Cortex of kidney (tissue), 1 donor: ENCODE measurements at places on chromosomes 4 and X.

- no peak for DNase-seq
Observed at GRCh38 chrX:27519226-27519625, 56.1 kb upstream of the PPP4R3C start.

DNA sequence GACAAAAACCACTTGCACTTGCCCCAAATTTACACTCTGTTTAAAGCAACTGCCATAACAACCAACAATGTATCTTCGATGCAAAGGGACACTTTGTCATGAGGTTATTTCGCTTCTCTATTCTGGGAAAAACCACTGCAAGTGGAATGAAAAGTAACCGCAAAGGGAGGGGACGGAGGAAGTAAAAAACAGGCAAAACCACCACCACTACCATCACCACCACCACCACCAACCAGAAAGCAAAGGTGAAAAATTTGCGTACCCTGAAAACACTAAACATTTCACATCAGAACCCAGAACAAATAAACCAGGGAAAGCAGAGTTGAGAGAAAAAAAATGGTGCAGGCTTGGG lies 1.2 kb upstream of the N4BP2 start:
- no peak for DNase-seq

DNA sequence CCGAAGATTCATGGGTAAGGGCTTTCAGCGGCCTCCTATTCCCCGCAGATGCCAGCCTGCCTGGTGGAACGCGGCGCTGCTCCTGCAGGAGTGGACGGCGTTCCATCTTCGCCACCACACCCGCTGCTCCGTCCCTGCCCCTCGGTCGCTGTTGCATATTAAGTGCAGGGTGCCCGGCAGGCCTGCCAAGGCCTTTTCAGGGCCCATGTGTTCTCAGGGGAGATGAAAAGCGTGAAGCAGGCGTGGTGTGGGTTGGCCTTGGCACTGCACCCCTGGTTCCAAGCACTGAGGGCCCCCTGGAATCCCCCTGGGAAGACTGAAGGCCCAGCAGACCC lies 52.0 kb downstream of the SORCS2 start:
- DNase-seq = no peak

- DNase-seq = no peak
Observed at GRCh38 chrX:56231537-56232090, 542 bp upstream of the KLF8 start.

- DNase-seq = no peak
Observed at GRCh38 chrX:112081781-112082652, 559 bp downstream of the TRPC5 start.

- no peak for DNase-seq
Observed at GRCh38 chr4:118968005-118968404, 79.4 kb downstream of the SYNPO2 start.

DNA sequence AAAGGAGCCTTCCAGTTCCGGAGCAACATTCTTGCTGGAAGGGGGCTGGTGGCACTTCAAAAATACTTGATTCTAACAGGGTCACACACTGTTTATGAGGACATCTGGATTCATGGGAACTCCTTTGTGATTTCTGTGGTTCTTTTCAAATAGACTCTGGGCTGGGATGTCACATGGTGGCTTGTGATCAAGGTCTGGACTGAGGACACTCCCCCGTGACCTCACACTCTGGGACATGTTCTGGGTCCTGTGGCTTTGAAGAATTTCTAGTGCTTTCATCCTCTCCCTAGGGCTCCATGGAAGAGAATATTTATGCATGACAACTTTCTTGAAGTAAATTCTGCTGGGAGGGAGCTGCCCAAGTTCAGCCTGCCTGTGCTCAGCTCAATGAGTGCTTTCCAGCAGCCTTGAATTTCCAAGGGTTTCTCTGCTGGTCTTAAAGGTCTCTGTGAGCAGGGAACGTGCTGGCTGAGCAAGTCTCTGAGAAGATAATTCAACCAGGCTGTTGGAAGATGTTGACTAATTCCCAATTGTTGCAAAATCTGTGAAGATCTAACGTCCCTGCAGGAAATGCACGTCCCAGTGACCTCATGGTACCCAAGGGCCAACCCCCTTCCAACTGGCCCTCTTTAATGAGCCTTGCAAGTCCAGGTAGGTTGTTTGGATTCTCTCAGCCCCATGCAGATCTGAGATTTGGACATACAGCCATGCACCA lies 36.3 kb downstream of the GPR143 start:
- DNase-seq = no peak

- no peak for DNase-seq
Observed at GRCh38 chrX:95760356-95760755, 924.3 kb upstream of the DIAPH2 start.

DNA sequence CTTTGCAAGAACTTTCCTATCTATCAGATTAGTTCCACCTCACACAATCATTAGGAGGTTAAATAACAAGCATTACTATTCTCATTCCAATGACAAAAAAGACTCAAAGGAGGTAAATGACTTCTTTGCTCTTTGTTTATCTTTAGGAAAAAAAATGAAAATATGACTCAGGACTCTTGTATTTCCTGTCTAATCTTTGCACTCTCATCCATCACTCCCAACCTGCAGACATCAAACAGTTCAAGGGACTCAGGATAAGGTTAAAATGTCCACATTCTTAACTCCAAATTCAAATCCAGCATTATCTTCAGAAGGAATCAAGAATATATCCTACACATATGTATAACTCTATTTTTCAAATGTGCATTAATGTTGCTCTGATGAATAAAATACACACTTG lies 139.6 kb downstream of the UNC5C start:
- no peak for DNase-seq

- no peak for DNase-seq
Observed at GRCh38 chr4:16524911-16525554, 298.8 kb upstream of the TAPT1 start.

GRCh38 chr4:75718529-75718928 lies 5.8 kb upstream of the USO1 start:
- DNase-seq = no peak

DNA sequence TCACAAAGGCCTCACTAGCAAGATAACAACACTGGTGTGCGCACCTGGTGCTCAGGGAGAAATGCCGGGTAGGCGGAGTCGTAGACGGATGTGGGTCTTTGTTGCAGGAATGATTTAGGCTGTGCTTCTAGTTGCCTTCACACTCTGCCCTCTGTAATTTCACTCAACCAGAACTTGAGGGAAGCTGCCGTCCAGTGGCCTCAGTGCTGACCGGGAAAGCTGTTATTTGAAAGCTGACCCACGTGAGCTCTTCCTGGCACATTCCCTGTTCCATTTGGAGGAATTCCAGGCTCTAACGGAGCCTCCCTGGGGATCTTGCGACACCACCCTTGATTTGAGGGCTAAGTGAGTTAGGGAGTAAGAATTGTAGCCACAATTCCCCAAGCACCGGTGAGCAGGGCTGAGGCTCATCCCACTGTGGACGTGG lies 15.9 kb downstream of the SH3TC1 start:
- no peak for DNase-seq

- DNase-seq = no peak
Observed at GRCh38 chrX:48580662-48581061, 6.4 kb downstream of the RBM3 start.

DNA sequence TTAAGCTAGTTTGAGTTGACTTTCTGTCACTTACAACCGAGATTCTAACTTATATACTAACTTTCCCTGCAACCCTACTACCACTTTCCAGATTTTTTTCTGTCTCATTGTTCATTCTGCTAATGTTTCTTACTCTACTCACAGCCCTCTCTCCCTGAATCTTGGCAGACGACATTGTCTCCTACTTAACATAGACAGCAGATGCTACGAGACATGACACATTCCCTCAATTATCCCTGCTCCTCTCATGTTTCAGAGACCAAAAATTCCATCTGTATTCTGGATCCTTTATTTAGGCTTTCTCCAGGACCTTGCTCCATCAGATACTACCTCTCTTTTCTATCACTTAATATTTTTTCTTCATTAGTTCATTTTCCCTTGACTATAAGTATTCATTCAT lies 379.1 kb upstream of the TEX13C start:
- DNase-seq = no peak

DNA sequence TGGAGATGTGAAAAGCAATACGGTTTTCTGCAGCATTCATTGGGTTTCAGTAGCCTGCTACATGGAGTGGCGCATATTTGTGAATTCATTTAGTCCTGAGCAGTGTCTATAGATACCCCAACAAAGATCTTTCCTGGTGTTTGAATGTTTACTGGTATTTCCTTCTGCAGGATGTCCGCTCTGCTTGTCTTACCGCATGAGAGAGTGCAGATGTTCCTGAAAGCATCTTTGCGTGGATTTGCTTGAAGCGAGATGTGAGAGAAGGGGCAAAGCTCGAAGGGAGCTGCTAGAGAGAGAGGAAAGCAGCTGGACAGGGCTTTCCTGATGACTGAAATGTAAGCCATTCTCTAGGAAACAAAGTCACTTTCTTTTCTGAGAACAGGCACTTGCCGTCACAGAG lies 40.9 kb upstream of the GYPA start:
- DNase-seq = no peak

- DNase-seq = no peak
Observed at GRCh38 chr4:183402771-183403170, 41.7 kb upstream of the CDKN2AIP start.

GRCh38 chr4:10225096-10225495 lies 108.5 kb upstream of the WDR1 start:
- no peak for DNase-seq

- no peak for DNase-seq
Observed at GRCh38 chrX:105210258-105210657, 10.2 kb downstream of the TEX13A start.

DNA sequence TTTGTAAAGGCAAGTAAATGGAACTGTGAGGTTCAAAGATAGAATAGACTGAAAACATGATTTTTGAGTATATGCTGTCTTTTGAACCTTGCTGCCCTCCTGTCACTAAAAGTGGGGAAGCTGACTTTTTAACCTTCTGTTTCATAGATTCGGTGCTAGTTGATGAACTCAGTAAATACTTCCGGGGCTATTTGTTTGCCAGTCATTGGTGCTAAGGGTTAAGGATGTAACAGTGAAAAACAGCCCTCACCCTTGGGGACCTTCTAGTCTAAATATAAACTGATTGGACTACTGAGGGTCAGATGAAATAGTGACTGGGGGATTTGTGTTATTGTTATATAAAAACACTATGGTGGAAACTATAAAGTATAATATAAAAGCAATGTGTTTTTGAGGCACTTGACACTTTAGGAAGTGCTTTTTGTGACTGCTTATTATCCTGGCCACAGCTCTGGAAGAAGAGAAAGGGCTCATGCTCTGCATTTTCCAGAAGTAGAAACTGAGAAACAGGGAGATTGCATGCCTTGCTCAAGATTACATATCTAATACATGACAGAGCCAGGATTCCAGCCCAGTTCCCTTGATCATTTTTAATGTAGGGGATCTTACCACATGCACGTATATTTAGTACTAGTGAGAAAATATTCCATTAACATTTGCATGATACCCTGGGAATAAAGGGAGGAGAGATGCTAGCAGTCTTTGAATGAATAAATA lies 3.9 kb downstream of the BST1 start:
- DNase-seq = no peak

- DNase-seq = no peak
Observed at GRCh38 chrX:70049925-70050324, at the start of gene AWAT2. Gene AWAT2, minus strand, starts transcription at chrX:70049938. Its CDS starts 6 bp downstream, at chrX:70049932.

DNA sequence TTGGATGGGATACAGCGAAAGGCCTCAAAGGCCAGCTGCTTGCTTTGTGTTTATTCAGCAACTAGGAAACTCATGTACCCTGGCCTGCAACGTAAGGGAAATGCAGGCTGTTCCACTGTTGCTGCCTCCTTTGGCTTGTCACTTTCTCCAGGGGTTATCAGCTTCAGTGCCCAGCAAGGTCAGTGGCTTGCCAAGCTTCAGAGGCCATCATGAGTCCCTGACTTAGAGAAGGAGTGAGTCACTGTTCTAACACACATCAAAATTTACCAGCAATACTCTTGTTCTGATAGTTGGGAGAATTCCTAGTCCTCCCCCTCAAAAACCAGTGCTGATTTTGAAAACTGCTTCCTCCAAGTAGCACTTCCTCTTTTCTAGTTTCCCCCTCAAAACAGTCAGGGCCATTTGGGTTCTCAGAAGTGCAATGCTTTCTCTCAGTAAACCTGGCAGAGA lies 250.8 kb downstream of the ARHGAP24 start:
- DNase-seq = no peak

GRCh38 chr4:53321151-53321983 lies 44.5 kb downstream of the SCFD2 start:
- no peak for DNase-seq

DNA sequence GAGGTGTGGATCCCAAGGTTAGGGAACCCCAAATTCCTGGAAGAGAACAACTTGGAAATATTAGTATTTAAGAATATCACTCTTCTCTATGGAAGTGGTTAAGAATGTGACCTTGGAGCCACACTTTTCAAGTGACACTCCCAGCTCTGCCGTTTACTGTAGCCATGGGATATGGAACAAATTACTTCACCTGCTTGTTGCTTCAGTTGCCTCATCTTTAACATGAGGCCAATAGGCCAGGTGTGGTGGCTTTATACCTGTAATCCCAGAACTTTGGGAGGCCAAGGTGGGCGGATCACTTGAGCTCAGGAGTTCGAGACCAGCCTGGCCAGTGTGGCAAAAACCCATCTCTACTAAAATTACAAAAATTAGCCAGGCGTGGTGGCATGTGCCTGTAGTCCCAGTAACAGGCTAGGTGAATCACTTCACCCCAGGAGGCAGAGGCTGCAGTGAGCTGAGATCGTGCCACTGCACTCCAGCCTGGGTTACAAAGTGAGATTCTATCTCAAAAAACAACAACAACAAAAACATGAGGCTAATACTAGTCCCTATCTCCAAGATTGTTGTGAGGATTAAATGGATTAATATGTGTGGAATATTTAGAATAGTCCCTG lies 13.0 kb downstream of the IL13RA1 start:
- DNase-seq = no peak
